ENCODE measurements at places on chromosomes 1 and 21.
A peak's percentile ranks its signal among the peaks of the same experiment; 100 is the strongest.

GRCh38 chr1:80250573-80251168, 1244.1 kb upstream of the ADGRL4 start:
- DNase-seq, result no peak

GRCh38 chr1:79704067-79704466, 697.5 kb upstream of the ADGRL4 start:
- DNase-seq, result no peak

DNA sequence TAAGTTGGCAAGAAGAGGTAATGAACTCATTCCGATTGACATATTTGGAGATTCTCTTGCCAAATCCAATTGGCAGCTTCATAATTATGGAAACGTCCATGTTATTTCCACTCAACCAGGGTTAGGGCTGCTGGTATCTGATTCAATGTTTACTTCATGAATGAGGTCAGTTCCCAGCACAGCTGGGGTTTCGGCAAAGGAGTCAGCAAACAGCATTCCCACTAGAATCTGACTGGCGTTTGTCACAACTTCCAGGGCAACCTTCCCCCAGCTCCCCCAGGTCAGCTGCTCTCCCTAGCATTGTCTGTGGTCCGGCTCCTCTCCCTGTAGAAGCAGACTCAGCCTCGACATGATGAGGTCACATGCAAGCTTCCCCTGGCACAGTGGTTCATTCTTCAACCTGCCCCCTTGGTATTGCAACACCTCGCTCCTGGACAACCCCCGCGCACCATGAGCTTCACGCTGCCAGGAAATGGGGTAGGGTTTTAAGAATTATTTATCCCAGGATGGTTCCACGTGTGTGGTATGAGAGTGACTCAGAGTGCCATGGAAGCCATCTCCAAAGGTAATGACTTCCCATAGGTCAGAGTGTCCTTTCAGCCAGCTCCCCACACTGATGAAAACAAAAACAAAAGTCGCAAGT, 100.7 kb upstream of the SLC25A33 start:
- peak; percentile 97 for DNase-seq

GRCh38 chr1:16386454-16387113, 19.5 kb downstream of the SZRD1 start:
- no peak for DNase-seq

- DNase-seq, result no peak
These were observed 41.9 kb downstream of the CACNA1E start for GRCh38 chr1:181525104-181525721.

DNA sequence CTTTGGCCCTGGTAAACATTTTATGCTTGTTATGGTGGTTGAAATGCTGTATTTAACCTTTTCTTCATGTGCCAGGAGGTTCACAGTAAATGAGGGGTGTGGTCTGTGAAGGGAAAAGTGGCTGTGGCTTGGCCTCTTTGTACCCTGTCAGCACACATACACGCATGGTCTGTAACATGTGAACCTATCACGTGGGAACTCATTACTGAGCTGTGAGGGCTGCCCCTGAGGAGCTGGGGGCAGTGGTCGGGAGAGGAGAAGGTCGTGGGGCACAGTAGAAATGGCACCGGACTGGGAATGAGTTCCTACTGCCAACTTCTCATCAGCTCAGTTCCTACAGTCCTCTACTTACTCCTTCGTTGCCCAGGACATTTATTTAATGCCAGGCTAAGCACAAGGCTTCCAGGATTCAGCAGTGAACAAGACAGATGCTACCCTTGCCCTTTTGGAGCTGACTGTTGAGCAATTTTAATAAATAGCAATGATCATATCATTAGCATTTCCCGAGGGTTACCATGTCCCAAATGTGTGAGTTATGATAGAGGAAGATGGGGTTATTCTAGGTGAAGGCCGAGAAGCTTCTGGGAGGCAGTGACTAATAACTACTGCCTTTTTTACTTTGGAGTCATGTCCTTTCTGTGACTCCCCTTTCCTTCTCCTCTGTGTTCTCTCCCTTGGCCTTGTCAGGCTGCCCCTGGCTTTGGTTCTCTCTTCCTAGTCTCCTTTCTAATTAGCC, 38.8 kb downstream of the DDR2 start:
- DNase-seq, result no peak

DNA sequence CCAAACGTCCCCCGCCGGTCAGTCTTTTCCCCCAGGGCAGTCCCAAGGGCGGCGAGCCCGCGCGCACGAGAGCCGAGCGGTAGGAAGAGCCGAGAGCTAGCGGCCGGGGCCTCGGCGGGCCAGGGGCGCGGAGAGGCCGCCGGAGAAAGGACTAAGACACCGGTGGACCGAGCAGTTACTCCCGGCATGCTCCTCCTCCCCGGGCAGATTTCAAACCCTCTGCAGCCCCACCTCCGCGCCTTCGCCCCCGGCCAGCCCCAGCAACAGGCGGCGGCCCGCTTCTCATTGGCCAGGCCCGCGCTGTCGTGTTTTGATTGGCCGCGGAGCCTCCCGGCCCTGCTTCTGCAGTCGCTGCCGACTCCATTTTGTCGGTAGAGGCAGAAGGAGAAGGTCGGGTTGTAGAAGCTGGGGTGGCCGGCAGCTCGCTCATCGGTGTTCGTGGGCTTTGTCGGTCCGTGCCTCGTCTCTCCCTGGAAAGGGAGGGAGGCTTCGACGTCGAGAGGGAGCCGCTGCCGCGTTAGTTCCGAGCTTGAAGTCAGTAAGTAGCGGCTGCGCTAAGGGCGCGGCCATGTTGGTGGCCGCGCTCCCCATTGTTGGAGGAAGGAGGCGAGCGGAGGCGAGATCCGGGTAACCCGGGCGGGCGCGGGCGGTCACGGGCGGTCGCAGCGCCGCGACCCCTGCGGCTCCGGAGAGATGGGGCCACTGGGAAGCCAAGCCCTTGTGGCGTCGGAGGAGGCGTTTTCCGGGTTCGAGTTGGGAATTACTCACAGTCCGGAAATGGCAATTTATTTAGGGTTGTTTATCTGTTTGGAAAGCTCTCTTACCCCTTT, at the start of gene PNRC2:
Gene PNRC2, plus strand, starts transcription at position 368 of the 830 bp plus-strand sequence. CDS start 1,630 bp downstream, outside the sequence.
- DNase-seq, result peak; percentile 99

DNA sequence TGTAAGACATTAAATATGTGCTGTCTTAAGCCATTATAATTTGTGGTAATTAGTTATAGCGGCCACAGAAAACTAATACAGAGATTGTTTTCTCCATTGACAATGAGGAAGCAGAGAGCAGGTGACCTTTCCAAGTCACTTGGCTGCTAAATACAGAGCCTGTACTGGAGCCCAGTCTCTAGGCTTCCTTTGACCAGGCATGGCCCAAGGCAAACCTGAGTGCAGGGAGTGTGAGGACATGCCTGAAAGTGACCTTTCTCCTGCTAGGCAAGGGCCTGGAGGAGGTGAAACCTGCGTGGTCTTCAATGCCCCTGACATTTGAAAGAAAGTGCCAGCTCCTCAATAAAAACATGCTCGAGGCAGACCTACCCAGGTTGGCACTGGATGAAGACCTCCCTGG, 12.5 kb upstream of the CHI3L1 start:
- no peak for DNase-seq

- no peak for DNase-seq
These were observed 6.0 kb downstream of the TRIM62 start for GRCh38 chr1:33175865-33176264.

- no peak for DNase-seq
These were observed 5.1 kb downstream of the GORAB start for GRCh38 chr1:170536924-170537551.
